ENCODE measurements at places on chromosomes 16 and 17.

GRCh38 chr16:79318143-79318899 is 282.2 kb downstream of the MAF start:
- DNase-seq: no peak

DNA sequence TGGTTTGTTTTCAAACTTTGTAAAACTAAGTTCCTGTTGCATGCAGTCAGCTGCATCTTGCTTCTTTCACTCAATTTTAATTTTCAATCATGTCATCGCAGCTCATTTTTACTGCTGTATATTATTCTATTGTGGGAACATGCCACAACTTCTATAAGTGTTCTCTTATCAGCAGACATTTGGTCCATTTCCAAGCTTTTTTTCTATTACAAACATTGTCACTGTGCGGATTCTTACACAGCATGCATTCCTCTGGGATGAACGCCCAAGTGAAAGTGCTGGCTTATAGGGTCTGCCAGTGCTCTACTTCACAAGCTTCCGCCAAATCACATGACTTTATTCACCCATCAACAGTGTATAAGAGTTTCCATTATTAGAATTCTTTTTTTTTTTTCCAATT is 22.7 kb downstream of the GINS3 start:
- no peak for DNase-seq

DNA sequence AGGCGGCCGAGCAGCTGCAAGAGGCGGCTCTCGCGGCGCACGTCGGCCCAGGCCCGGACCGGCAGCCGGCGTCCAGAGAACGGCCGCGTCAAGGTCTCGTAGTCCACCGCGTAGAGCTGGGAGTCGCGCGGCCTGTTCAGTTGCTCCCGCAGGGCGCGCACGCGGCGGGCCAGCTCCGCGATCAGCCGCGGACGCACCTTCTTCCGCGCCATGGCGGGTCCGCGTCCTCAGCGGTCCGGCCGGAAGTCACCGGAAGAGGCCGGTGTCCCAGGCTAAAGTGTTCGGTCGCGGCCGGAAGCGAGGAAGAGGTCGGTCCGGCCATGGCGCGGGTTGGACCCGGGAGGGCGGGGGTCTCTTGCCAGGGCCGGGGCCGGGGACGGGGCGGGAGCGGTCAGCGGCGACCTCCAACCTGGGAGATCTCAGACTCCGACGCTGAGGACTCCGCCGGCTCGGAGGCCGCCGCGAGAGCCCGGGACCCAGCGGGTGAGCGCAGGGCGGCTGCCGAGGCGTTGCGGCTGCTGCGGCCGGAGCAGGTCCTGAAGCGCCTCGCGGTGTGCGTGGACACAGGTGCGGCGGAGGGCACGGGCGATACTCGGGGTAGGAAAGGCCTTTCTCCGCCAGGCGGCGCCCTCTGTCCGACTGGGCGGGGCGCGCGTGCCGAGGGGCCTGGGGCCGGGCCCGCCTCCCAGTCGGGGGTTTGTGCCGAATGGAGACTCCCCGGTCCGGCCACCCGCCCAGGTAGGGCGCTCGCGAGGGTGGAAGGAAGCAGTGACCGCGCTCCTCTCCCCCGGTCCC is at the start of gene MRPS34:
Gene MRPS34 (minus strand): TSS at position 227 of the 795 bp plus-strand sequence. CDS start 15 bp downstream, at position 212.
- peak; percentile 87 for DNase-seq

DNA sequence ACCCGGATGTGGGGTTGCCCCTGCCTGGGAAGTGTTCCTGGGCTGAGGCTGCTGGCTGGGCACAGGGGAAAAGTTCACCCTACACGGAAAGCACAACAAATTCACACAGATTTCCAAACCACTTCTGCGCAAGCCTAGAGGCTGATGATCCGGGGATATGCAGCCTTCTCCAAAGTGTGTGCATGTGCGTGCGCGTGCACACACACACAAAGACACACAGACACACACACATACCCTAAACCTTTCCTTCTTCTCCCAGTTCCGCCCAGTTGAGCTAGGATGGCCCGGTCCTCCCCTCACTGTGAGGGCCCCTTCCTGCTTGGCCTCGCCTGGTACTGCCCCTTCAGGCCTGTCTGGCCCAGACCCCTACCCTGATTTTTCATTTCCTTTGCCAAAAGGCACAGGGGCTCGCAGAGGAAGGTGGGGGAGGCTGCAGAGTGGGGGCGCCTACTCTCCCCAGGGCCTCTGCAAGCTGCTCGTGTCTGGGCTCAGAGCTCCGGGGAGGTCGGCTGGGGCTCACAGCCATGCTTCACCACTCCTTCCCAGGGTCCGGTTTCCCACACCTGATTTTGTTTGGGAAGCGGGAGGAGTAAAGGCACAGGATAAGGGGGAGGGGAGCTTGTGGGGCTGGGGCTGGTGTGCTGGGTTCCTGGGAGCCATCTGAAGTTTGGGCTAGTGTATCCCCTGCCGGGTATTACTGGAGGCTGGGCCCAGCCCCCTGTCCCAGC is 144.7 kb downstream of the ENGASE start:
- no peak for DNase-seq

DNA sequence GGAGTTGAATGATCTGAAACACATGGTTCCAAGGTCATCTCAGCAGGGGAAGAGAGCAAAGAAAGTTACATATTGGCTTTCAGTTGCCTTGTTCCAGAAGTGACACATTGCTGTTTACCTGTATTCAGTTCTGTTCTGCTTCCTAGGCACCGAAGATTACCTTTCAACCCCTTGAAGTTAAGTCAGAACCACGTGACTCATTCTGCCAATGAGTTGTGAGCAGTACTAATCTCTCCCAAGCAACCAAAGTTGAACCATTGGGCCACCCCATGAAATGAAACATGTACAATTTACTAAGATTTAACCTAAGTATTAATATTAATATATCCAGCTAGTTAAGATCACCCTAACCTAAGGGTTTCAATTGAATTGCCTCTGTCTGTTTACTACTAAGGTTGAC is 439.2 kb upstream of the MAF start:
- no peak for DNase-seq

GRCh38 chr17:62140836-62141235 is 75.8 kb upstream of the MED13 start:
- peak; percentile 20 for DNase-seq

DNA sequence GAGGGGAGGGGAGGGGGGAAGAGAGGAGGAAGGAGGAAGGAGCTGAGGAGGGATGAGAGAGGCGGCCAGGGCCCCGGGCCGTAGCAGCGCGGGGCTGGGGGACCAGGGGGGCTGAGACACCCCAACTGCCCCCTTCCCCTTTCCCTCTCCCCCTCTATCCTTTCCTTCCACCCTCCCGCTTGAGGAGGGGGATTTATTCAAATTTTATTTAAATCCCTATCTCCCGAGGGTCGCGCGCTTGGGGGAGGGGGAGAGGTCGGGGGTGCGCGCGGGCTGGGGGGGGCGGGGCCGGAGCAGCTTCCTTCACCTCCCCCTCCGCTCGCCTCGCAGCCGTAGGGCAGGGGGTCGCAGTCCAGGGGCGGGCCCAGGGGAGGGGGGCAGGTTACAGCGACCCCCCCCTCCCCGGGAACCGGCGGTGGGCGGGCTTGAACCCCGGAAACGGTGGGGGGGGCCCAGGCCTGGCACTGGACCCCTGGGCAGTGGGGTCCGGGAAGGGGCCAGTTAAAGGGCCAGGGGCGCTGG is at the start of gene FBXL19:
Gene FBXL19 (plus strand): TSS at position 19 of the 522 bp plus-strand sequence. CDS start 2,183 bp downstream, outside the sequence.
- no peak for DNase-seq

DNA sequence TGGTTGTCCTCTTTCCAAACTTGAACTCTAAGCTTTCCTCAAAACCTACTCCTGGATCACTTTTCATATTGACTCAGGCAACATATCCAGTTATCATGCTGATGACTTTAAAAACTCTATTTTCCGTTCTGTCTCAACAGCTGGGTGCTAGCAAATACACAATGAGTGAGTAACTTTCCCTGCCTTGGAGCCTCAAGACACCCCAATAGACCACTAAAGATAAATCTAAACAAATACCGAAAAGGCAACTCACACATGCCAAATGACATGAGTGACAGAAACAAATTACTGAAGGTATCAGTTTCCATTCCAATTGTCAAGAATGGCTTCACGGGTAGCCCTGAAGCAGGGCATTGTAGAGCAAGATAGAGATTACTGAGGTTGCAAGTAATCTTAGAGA is 15.7 kb upstream of the TMEM101 start:
- no peak for DNase-seq

DNA sequence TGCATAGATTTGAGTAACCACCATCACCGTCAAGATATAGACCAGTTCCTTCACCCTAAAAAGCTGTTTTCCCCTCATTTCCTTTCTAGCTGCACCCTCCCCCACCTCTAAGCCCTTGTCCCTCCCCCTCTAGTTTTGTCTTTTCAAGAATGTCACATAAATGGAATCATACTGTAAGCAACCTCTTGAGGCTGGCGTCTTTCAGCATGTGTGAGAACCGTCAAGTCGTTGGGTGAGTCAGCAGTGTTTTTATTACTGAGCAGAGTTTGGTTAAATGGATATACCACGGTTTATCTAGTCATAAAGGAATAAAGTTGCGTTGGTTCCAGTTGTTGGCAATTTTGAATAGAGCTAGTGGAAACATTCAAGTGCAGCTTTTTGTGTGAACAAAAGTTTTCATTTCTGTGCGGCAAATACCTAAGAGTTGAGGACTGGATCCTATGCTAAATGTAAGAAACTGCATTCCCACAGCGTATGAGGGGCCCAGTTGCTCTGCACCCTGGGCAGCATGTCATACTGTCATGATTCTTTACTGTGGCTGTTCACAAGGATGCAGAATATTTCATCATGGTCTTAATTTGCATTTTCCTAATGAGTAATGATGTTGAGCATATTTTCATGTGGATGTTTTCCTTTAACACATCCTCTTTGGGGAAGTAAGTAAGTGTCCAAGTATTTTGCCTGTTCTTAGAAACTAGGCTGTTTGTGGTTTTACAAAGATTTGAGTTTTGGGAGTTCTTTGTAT is 264.3 kb downstream of the CPPED1 start:
- DNase-seq: no peak
